ENCODE measurements at places on chromosomes 11 and 22.

GRCh38 chr11:12721816-12722604 is 47.8 kb downstream of the TEAD1 start:
- no peak for DNase-seq

GRCh38 chr11:70210051-70210501 is 7.0 kb downstream of the FADD start:
- no peak for DNase-seq

DNA sequence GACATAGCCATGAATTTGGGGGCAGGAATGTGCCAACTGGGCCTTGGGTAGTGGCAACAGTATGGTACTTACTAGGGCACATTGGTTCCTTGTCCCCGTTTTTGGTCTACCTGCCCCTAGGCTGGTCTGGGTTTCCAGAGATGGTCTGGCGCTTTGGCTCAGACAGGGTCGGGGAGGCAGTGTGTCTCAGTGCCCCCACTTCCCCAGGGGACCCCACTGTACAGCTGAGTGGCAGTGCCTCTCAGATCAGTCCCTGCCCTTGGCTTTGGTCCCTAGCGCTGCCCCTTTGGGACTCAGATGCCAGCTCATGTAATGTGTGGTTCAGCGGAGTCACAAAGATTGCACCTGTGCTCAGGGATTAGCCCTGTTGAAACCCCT is 3.3 kb downstream of the RIC8A start:
- DNase-seq = no peak

DNA sequence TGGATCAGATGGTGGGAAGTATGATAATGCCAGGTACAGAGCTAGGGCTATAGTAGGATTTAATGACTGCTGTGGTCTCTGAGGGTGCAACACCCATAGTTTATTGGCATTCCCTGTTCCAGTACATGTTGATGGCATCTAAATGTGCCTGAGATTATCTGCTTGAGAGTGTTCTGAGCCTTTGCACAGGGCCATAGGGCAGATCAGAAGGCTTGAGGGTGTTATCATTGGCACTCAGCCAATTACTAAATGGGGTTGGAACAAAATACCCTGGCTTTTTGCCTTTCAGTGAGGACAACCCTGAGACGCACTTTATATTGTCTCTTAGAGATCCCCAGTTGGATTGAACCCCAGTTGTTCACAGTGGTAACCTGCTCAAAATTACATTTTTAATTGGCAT is 6.7 kb downstream of the SLC5A12 start:
- DNase-seq = no peak

DNA sequence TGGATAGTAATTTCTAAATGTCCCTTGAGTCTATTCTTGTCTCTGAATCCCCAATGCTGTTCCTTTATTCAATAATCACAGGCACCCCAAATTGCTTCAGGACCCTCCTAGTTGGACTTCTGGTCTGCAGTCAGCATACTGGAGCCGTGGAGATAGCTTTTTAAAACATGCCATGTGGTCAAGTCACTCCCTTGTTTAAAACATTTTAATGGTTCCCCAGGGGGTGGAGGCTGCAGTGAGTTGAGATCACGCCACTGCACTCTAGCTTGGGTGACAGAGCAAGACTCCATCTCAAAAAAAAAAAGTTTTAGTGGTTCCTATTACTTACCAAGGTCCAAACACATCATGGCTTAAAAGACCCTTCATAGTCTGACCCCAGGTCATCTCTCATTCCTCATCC is 220.3 kb downstream of the ADAMTS15 start:
- no peak for DNase-seq

GRCh38 chr22:44719586-44720368 is 17.8 kb downstream of the PRR5 start:
- no peak for DNase-seq

- no peak for DNase-seq
These were observed 18.6 kb upstream of the P2RY2 start for GRCh38 chr11:73199446-73199845.

GRCh38 chr11:134800826-134801225 is 388.8 kb upstream of the B3GAT1 start:
- no peak for DNase-seq

- no peak for DNase-seq
These were observed 13.4 kb downstream of the PRDM10 start for GRCh38 chr11:129989149-129989813.

GRCh38 chr22:19844377-19845053 is 10.2 kb downstream of the GNB1L start:
- no peak for DNase-seq

DNA sequence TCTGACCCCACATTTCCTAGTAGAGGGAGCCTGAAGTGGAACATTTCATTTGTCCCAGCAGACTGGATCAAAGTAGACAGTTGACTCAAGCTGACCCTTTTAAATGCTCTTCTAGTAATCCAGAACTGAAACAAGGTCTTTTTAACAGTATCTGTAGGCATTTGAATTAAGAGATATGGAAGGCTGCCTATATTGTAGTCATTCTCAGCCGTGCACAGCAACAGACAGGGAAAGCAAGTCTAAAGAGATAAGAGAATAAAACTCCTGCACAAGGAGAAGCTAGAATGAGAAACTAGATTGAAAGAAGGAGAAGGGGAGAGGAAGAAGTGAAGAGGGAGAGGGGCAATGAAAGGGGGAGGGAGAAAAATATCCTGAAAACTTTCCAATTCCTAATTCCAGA is 180.6 kb upstream of the MTMR2 start:
- no peak for DNase-seq

DNA sequence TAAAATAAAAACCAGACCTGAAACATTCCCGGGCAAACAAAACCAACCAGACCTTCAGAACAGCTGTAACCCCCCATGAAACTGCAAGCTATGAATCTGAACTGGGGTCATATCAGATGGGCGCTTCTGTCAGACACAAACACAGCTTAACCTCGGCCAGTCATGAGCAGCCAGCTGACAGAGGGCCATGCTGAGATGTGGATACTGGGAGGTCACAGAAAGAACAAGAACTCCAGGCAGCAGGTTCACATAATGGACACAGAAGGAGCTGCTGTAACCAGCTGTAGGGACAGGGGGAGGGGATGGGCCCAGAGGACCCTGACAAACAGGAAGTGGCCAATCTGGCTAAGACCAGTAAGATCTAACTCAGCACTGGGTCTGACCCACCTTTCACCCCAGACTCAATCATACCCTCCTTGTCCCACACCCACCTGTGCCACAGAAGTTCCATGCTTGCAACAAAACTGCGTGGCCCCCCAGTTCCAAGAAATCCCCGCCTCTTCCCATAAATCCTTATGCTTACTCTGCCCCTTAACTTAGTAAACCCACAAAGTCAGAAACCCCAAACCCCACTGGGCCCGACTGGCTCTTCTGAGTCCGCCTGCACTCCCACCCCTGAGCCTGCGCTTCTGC is 4.0 kb downstream of the APOL4 start:
- DNase-seq = peak; percentile 50

DNA sequence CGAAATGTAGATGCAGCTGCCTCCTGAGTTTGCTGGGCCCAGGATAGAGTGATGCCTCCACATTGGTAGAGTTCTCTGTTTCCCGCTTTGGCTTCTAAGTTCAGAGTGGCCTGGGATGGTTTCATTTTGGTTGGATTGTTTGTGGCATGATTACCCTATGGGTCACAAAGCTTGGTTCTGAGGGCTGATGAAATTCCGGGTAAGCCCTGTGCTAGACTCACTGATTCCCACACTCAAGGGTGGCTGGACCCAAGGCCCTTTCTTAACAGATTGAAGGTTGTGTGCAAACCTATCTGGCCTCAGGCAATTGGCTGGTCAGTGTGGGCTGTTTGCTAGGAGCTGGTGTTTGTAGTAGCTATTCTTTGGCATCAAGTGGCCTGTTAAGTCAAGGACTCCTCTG is 158.4 kb downstream of the MYO18B start:
- DNase-seq = no peak

GRCh38 chr11:67435031-67435726 is 2.3 kb downstream of the PTPRCAP start:
- DNase-seq = no peak

DNA sequence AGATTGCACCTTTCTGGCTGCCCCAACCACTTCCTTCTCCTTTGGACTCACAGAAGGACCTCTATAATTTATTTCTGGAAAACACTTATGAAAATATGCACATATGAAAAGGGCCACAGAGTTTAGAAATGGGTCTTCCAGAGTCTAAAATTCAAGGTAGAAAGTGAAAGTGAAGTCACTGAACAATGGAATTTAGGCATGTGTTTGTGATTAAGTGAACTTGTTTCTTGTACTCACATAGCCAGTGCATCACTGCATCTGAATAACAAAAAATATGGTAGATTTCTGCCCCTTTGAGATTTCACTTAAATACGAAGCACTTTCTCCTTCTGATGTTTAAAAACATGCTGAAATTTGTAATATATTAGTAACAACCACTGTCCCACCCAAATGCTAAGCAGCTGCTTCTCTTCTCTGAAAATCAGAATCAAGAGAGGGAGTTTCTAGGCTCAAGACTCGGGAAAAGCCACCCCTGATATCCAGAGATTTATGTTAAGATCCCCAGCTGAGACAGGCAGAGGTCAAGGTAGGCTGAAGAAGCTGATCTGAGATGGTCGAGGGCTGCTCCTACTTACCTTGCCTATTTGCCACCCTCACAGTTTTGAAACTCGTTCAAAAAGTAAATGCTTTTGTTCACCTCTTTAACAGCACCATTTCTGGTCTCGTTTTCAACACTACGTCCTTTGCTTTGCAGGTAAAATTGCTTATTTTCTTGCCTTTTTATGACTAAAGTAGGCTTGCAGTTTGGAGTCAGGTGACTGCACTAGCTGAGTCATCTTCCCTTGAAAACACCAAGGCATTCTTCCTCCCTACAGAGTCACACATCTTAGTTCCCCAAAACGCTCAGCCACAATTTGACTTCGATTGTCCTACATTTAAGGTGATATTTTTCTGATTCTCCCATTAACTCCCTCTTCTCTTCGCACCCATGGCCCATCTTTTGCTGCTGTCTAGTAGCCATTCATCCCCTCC is at the start of gene XKR3:
Gene XKR3 (minus strand): TSS at position 696 of the 972 bp plus-strand sequence. CDS start 17,338 bp downstream, outside the sequence.
- no peak for DNase-seq

GRCh38 chr11:13999704-14000103 is 37.2 kb downstream of the SPON1 start:
- DNase-seq = no peak

DNA sequence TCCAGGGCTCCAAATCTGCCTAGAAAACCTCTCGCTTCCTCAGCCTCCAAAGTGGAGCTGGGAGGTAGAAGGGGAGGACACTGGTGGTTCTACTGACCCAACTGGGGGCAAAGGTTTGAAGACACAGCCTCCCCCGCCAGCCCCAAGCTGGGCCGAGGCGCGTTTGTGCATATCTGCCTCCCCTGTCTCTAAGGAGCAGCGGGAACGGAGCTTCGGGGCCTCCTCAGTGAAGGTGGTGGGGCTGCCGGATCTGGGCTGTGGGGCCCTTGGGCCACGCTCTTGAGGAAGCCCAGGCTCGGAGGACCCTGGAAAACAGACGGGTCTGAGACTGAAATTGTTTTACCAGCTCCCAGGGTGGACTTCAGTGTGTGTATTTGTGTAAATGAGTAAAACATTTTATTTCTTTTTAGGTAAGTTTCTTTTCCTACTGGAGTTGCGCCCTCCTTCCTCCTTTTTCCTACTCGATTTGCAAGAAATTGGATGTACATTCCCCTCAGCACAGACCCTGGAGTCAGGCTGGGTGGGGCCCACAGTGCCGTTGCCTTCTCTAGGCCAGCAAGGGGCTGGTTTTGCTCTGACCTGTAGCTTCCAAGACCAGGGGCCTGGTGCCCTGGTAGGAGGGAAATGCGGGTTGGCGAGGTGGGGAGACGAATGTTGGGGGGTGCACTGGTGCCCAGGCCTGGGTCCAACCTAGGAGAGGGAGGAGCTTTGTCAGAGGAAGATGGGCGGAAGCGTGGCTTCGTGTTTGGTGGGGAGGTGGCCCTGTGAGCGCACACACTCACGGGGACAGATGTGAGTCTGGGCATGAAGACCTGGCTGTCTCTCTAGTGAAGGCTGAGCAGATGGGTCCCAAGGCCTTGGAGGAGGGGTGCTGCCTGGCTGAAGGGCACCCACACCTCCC is 50.6 kb downstream of the ST14 start:
- no peak for DNase-seq

DNA sequence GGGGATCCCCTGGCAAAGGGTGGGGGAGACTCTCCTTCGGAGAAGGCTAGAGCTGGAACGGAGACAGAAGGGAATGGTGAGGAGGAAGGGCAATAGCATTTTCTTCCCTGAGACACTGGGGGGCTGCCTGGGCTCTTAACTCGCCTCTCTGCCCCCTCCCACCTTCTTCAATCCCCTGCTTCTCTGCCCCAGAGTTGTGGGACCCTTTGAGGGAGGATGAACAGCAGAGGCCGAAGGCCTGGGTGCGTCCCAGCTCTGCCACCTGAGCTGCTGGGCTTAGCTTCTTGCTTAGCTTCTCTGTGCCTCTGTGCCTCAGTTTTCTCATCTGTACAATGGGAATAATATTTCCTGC is 72.4 kb downstream of the RTL6 start:
- no peak for DNase-seq

DNA sequence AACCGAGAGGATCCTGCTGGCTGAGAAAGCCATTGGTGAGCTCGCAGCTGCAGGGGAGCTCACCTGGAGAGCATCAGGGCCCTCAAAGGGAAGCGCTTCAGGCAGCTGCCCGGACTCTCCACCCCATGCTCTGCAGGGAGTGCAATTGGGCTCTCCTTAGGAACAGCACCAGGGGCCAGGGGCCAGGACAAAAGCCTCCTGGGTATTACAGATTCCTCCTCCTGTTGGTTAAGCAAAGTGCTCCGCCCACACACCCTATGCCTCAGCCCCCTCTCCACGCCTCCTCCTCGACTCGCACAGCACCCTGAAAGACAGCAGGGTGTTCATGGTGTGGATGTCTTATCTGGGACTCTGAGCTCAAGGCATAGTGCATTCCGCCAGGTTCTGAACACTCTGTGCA is 139.9 kb downstream of the SHANK2 start:
- peak; percentile 25 for DNase-seq

- DNase-seq = no peak
These were observed 189.3 kb upstream of the NECTIN1 start for GRCh38 chr11:119918347-119918746.

DNA sequence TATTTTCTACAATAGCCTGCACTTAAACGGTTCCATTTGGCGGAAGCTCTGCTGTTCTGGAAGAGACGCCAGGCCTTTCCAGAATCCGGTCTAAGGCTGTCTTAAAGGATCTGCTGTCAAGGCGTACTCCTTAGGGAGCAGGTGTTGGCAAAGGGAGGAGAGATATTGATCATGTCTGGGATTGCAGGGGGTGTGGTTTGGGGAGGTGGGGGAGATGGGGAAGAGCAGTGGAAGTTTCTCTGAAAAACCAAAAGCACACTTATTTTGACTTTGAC is 22.5 kb upstream of the WNT11 start:
- DNase-seq = no peak

DNA sequence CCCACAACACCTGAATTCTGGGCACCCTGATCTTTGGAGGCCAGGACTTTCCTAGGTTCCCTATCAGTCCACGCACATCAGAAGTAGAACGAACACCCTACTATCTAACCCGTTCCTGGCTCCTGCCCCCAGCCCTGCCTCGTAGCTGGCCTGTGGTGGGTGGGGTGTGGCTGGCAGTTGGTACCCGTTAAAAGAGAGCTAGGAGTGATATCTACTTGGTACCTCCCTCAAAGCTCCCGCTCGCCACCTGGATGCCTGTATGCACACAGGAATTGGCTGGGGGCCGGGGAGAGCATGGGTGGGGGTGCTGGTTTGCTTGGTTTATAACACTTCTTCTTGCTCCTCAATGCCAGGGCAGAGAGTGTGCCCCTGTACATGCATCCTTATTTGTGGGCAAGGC is 14.0 kb upstream of the NECTIN1 start:
- no peak for DNase-seq

GRCh38 chr11:30006876-30007275 is 10.0 kb downstream of the KCNA4 start:
- no peak for DNase-seq

- DNase-seq = peak; percentile 34
These were observed 16.0 kb downstream of the FZD4 start for GRCh38 chr11:86938900-86939880.

- DNase-seq = no peak
These were observed 799.6 kb downstream of the BRD1 start for GRCh38 chr22:49028111-49028510.
